Dermis microvascular lymphatic vessel endothelial cell (primary cell): ENCODE measurements at places on chromosomes 7 and 10. TPM values are rescaled to one million over a fixed set of nuclear protein-coding genes. Genes with fewer than 3 reads are reported as not detected.

GRCh38 chr7:138607216-138608126 is 93.7 kb downstream of the SVOPL start:
- DNase-seq, result no peak

GRCh38 chr7:95394370-95394769 is 1.8 kb downstream of the PON3 start:
- no peak for DNase-seq

- DNase-seq, result no peak
Measured at GRCh38 chr10:129637846-129638245, 170.8 kb downstream of the MGMT start.

GRCh38 chr7:23356726-23357125 is 57.6 kb downstream of the MALSU1 start:
- no peak for DNase-seq

Gene ZNF783
- total RNA-seq, result 3.1 and 4.2 TPM in 2 replicates
